ENCODE measurements at places on chromosomes 3 and 15. TPM values are rescaled to one million over a fixed set of nuclear protein-coding genes. Genes with fewer than 3 reads are reported as not detected.
A peak's percentile ranks its signal among the peaks of the same experiment; 100 is the strongest.

GRCh38 chr3:62416144-62416543 lies 42.8 kb upstream of the FEZF2 start:
- no peak for DNase-seq

DNA sequence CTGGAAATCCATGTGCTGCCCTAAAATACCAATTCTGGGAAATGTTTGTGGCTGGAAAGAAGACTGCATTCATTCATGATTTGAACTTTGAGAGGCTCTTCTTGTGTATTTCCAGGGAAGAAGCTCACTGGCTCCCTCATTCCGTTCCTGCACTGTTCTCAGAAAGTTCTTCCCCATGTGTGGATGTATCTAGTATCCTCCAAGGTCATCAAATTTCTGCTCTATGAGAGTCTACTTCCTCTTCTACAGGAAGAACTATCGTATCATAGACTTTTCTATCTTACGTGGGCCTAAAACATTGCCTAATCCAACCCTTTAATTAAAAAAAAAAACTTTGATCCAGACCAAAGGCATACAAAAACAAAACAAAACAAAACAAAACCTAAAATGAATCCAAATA lies 2.9 kb downstream of the CCR3 start:
- no peak for DNase-seq

GRCh38 chr15:96187341-96188305 lies 142.9 kb upstream of the NR2F2 start:
- DNase-seq = no peak

GRCh38 chr3:117054556-117054955 lies 345.0 kb downstream of the TUSC7 start:
- no peak for DNase-seq

- peak; percentile 36 for DNase-seq
Measured at GRCh38 chr3:135240426-135240825, 445.4 kb downstream of the EPHB1 start.

GRCh38 chr3:45064512-45065372 lies 38.6 kb downstream of the CLEC3B start:
- DNase-seq = no peak

DNA sequence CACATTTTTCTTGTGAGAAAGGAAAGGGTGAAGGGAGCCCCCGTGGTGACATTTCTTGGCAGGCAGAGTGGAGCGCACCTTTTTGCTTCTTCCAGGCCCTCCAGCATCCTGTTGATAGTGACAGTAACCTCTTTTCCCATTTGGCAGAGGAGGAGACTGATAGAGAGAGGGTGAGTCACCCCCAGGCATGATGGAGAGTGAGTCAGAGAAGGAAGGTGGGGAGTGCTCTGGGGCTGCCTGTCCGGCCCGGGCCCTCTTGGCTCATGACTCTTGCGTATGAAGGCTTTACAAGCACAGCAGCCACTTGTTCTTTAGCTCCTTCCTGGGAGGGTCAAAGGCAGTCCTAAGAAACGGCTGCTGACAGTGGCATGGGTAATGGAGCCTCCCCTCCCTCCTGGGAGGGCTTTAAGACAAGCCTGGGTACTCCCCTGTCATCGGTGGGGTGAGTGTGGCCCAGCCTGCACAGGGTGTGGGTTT lies 16.0 kb downstream of the ANKRD63 start:
- no peak for DNase-seq

DNA sequence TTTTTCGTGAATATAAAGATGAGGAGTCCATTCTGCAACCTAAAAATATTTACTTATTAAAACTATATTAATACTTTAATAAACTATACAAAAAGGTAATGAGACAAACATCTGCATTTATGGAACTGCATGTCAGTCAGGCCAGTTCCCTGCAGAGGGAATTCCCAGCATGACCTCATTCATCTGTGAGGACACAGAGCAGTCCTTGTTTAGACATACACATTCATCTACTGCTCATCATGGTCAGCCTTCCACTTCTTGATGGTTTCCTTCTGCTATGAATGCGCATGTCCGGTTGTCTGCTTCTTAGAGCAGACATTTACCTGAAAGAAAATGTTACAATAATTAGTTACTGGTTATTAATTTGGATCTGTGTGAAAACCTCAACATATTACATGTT lies 3.3 kb upstream of the ACTR8 start:
- DNase-seq = no peak

GRCh38 chr15:38610748-38611147 lies 46.1 kb upstream of the RASGRP1 start:
- no peak for DNase-seq

DNA sequence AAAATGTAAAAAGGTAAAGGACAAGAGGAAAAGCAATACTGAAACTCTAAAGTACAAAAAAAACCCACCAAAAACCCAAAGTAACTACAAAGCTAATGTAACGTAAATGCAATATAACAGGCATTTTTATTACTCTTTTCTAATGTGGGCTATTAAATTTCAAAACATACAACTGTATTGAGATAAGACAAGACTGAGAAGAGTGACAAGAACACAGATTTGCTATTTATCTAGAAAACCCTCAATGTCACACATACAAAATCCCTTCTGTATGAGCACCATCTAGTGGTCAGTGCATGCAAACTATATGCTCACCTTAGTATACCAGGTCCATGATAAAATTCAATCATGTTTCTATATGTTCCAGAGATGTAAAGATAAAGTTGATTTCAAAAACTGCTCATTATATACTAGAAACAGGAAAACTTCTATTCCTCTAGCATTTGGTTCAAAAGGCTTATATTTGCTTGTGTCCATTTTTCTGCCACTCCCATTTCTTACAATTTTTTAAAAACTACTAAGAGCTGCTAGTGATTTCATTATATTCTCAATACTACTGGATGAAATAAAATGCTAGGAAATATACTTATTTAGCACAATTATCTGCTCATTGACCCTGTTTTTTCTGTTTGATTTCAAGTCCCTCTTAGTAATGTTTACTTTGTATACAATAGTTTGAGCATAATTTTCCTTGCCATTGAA lies 111.4 kb downstream of the DLG1 start:
- no peak for DNase-seq

DNA sequence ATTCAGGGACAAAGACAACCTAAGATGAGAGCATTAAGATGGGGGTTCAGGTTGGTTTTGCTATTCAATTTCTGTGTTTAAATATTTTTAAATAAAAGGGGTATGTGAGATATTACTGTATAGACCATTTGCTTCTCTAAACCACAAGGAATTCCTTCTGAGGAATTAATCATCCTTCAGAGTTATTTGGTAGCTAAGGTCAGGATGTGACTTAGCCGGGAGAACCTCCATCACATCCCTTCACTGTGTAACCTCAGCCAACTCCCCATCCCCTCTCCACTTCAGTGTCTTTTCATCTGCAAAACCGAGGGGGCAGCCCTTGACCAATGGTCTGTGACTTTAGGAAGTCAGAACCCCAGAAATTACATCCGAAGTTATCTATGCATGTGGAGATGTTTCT lies 48.7 kb upstream of the SKOR1 start:
- no peak for DNase-seq

GRCh38 chr3:31996195-31996594 lies 14.6 kb downstream of the ZNF860 start:
- DNase-seq = no peak

DNA sequence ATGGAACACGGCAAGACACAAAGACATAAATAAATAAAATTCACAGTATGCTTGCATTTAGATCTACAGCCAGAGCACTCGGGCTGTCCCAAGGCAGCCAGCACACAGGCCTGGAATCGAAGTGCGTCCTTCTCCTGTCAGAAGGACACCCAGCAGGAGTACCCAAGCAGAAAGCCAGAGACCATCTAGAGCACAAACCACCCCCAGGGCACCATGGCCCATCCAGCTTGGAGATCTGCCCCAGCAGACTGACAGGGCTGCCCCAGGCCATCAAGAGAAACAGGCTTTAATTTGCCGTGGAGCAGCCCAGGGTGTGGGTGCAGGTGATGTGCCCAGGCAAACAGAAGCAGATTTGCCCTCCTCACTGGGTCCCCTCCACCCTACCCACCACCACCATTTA lies 7.8 kb upstream of the SPATA12 start:
- no peak for DNase-seq

DNA sequence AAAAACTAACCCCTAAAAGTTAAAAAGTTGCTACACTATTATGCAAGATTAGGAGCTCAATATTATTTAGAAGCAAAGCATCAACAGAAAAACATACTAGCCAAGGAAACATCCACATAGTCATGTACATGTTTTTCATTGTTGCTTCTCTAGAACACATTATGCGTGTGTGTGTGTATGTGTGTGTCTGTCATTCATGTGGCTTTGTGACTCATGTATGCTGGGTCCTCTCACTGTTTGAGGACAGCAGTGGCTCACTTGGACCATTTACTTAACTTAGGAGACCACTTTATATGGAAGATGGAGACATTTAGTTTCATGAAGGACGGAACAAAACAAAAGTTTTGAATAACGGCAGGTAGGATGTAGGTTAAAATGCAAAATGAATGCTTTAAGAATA lies 219.4 kb upstream of the THBS1 start:
- no peak for DNase-seq

DNA sequence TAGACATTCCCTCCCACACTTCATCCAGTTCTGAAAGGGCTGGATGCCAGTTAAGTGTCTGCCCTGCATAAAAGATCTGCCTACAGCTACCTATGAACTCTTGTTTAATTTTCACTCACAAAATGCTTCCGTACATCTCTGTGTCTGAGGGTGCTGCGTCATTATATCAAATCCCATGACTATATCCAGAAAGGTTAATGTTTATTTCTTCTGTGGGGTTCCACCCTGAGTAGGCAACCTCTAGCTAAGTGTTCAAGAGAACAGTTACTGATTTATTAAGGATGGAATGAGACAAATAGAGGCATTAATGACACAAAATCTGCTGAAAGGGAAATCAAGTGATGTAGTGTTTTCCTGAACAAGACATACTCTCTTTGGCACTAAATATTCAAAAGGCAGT lies 220.2 kb downstream of the MTHFS start:
- DNase-seq = no peak

DNA sequence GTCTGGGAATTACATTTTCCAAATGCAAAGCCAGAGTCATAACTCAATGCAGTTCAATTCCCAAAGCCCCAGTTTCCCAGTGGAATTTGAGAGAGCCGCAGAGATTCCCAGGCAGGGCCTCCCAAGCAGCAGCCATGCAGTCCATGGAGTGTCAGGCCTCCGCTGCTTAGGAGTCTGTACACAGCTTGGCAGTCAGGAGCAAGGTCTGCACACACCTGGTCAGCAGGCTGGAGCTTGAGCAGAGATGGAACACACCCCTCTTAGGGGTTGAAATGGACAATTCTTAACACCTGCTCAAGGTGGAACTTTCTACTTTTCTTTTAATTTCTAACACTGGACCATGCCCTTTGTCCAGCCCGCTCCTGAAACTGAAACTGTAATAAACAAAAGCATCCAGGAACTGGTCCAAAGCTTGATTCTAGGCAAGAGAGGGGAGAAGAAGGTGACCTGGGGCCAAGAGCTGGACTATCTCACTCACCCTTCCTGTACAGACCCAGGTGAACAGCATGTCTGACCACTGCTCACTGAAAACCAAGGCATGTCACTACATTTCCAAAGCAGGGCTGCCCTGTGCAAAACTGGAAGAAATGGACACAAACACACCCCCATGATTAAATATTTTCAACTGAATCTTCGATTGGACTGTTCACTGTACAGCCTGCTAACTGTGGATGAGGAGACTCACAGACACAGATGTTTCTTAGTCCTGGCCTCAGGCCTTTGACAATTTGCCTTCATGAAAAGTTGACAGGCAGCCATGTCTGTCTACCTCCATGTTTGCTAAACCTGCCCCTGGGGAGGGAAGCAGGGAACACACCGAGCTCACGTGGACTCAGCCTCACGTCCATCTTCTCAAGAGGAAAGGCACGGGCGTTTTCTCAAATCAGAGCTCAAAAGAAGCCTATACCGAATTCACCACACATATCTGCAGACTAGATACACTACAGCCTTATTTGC lies 48.6 kb upstream of the DUSP7 start:
- no peak for DNase-seq

- DNase-seq = no peak
Measured at GRCh38 chr3:75089841-75090240, 475.4 kb upstream of the CNTN3 start.

GRCh38 chr3:123656274-123656673 lies 71.4 kb upstream of the HACD2 start:
- no peak for DNase-seq

GRCh38 chr3:178826435-178827123 lies 245.0 kb downstream of the ZMAT3 start:
- DNase-seq = no peak

DNA sequence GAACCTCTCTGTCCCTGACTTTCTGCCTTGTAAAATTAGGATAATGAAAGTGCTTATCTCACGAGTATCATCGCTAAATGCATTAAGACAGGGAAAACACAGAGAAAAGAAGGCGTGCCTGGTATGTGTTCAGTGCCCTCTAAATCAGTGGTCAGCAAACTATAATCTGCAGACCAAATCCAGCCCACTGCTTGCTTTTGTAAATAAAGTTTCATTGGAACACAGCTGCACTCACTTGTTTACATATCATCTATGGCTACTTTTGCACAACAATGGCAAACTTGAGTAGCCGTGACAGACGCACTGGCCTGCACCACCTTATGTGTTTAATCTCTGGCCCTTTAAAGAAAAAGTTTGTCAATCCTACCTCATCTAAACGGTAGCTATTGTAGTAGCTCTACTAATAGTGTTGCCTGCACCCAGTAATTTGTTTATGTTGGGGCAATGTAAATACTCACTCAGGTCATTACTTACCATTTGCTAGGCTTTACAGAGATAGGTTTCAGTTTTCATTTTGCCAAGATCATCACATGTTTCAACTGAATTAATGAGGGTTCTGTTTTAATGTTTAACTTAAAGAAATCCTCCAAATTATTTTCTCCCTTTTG lies 229.4 kb downstream of the FEZF2 start:
- no peak for DNase-seq

DNA sequence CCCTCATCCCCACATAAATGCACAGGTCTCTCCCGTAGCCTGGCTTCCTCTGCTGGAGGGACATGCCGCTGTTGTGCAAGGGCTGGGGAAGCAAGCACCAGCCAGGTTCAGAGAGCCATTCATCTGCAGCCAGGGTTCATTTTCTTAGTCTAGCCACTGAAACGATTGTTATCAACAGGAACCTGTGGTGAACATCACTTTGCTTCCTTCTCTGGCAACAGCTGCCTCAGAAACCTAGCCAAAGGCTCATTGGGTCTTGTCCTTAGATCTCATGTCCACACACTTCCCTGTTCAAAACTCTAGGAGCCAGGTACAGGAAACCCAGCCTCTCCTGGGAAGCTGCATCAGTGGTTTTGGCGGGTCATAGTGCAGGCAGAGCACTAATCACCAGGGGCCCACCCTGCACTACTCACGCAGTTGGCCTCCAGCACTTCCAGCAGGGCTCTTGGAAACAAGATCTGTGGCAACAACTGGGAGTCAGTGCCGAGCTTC lies 47.0 kb downstream of the OXNAD1 start:
- DNase-seq = no peak

GRCh38 chr3:17232442-17232841 lies 347.7 kb downstream of the PLCL2 start:
- no peak for DNase-seq

The TGM4 gene
- not detected for total RNA-seq

The SHISA5 gene
- 211 TPM for total RNA-seq

The ADGRG7 gene
- total RNA-seq = not detected

The SNTN gene
- not detected for total RNA-seq

The GOLGA6D gene
- total RNA-seq = not detected

The ARGFX gene
- not detected for total RNA-seq

The BCL2A1 gene
- total RNA-seq = not detected

The THOC7 gene
- 55.0 TPM for total RNA-seq

The CP gene
- total RNA-seq = 0.32 TPM

The GABRR3 gene
- total RNA-seq = not detected

Data from osteocyte (in vitro differentiated cells).